ENCODE measurements at places on chromosomes 1 and 21. TPM values are rescaled to one million over a fixed set of nuclear protein-coding genes. Genes with fewer than 3 reads are reported as not detected.

- no peak for DNase-seq
Measured at GRCh38 chr1:224675590-224675989, 59.5 kb downstream of the CNIH3 start.

GRCh38 chr1:24566236-24566867 lies 10.5 kb downstream of the NCMAP start:
- no peak for DNase-seq

DNA sequence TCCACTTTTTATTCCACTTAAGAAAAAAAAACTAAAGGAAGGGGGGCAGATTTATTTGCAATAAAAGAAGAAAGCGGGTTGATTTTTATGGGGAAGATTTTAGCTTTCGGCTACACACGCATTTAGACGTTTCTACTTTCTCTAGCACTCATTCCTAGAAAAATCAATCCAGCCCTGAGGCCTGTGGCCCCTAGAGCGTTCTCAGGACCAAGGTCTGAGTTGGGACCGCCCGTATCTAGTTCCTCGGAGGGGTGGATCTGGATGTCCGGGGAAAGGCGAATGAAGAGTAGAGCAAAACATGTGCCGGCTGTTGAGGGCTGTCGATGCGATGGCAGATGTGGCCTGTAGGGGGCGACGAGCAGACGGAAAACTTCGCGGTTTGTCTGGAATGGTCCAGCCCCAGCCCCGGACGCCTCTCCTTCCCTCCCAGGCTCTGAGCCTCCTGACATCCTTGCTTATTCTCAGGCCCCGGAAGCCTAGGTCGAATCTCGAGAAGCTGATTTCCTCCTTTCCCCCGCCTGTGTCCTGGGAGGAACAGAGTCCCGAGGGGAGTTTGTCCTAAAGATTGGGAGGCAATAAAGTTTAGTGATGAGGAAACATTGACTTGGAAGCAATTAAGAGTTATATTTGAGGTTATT lies 5.2 kb downstream of the FOXD3 start:
- peak; percentile 64 for DNase-seq

GRCh38 chr1:49102752-49103151 lies 326.1 kb upstream of the BEND5 start:
- DNase-seq: no peak

DNA sequence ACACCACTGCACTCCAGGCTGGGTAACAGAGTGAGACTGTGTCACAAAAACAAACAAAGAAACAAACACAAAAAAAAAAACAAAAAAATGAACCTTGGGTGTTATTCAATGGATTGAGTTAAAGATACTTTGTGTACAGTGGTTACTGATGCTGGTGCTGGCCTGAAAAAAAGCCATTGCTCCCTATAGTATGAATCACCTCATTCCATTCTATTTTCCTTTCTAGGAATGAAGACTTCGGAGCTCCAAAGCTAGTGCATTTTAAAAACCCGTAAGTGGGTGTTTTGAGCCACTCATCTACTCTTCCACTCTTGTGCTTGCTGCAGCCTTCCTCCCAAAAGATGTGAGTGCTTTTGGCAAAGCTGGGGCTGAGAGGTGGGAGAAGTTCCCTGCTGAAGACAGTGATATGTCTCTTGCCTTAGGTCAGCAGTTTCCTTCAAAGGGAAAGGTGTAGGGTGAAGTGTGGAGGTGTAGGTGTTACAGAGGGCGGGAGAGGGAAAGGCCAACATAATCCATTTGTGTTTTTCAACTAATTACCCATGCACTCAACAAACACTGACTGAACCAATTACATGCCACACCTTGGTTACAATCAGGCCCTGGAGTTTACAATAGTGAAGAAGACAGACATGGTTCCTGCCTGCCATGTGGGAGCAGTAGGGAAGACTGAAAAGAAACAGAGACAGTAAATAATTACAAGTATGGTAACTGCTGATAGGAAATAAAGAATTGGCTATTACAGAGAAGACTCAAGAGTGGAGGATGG lies 55.0 kb upstream of the SERBP1 start:
- DNase-seq: no peak

GRCh38 chr1:108045460-108045859 lies 80.5 kb upstream of the VAV3 start:
- no peak for DNase-seq

- peak; percentile 29 for DNase-seq
Measured at GRCh38 chr1:205812271-205812877, 624 bp downstream of the SLC41A1 start.

DNA sequence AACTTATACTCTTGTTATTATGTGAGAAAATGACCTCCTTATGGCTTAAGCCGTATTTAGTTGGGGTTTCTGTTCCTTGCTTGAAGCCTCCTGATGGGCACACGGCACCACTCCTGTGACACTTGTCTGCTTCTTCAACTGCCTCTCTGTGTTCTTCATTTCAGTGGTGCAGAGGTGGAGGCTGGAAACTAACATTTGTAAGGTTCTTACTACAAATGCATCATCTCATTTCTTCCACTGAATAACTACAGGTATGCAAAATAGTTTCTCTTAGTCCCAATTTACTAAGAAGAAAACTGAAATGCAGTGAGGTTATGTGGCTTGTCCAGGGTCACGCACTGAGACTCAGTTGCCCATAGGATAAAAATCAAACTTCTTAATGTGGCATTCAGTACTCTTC lies 23.6 kb upstream of the ZNF362 start:
- no peak for DNase-seq

DNA sequence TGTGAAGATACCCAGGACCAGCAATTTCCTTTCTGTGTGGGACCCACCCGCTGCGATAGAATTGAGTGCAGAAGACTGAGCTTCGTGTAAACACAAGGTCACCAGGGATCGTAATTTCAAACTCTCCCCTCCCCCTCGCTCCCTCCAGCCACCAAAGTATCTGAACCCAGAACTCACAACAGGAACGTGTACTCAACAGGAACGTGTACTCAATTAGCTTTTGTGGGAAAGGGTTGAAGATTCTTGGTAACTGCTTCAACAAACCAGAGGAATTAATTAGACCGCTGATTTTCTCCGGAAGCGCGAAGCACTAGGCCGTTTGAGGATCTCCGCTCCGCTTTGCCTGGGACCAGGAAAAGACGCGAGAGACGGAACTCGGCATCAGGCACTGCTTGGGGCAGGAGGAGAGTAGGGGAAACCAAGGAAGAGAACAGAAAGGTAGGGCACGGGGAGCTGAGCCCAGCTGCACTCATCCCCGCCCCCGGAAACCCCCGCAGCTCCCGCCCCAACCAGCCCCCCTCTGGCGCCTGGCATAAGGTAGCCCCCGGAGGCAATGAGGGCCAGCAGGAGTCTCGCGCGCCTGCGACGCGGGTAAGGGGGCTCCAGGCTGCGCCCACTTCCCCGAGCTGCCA lies 453 bp downstream of the DRAM2 start:
- DNase-seq: peak; percentile 65

- DNase-seq: no peak
Measured at GRCh38 chr1:173002891-173003838, 47.6 kb downstream of the TNFSF18 start.

DNA sequence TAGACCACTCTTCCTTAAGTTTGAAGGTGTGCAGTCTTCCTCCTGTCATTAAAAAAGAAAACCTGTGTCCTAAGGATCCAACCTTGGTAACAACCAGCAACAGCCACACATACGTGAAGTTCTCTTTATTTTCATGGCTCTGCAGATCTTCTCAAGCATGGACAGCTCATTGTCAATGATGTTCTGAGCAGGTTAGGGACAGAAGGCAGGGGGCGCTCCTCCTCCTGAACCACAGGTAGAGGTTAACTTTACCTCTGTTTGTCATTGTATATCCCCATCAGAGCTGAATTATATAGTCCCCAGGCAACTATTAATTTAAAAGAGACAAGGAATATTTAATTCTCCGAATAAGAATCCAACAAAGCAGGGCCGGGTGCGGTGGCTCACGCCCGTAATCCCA lies 52.5 kb upstream of the CR2 start:
- DNase-seq: no peak

DNA sequence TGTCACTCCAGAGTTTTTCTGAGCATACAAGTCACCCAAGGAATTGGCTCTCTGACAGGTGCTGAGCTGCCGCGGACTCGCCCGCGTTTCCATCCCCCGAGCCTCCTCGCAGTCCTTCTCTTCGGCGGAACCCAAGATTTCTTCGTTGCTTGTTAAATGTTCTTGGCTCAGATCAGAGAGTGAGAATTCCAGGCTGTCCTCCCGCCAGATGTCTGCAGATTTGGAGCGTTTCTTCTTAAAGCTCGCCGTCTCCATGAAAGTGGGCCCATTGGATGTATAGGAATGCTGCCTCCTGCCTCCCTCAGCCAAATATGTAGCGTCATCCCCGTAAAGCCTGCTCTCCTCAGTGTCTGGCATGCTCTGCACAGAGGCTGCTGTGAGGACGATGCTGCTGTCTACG lies 77.8 kb downstream of the TIAM1 start:
- no peak for DNase-seq

GRCh38 chr1:161192476-161193465 lies 6.1 kb downstream of the ADAMTS4 start:
- DNase-seq: peak; percentile 86

DNA sequence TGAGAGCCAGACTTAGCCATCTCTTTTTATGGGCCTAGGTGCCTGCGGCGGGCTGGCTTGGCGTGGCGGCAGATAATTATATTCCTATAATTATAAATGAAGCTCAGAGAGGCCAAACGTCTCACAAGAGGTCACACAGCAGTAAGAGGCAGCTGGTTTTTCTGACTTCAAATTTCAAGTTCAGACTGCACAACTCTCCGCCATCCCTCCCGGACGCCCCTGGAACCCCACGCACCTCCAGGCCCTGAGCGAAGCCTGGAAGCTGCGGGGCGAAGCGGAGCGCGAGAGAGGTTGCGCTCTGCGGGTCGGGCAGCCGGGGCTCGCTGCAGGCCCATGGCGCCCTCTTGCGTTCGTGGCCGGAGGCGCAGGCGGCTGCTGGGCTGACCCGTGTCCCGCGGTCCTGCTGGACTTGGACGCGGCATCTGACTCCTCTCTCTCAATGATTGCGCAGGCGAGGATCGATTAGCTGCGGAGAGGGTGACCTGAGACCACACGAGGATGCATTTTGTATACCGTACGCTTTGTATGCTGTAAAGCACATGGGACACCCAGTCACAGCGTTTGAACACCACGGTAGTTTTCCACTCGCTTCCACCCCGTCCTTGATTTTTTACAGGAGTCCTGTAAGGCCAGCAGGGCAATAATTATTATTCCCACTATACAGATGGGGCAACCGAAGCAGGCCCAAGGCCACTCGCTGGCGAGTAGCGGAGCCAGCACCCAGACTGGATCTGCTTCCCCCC lies 272.7 kb downstream of the FOXD2 start:
- DNase-seq: peak; percentile 38

DNA sequence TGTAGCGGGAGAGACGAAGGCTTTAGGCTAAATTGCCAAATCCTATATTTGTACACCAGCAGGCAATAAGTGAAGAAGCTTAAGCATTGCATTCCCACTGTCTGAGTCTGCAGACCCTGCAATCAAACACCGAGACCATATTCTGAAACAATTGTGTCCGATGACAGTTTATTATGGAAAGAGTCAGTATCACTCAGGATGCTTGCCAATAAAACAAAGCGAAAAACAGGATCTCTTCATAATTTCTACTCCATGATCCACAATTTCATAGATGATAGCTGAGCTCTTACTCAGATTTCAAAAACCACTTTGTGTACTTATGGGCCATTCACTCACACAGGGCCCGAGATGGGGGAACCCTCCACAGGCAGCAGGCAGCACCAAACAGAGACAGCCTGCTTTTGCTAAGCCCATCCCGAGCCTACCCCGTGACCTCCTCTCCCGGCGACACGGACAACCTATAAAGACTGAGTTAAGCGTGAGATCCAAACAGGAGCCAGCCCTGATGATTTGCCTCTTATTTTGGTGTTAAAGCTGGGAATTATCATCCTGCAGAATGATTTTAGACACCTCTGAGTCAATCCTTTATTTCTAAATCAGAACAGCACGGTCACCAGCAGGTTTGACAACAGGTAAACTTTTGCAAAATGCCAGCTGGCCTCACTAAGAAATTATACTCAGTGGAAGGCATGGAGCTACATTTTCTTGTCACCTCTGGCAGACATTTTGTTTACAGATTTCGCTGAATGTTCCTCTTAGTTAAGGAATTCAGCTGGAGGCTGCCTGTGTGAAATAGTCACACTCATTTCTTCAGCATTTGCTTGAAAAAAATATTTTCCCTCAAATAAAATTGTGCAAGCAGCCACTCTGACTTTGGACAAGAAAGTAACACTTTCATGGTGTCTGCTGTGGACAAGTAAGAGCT lies 212.4 kb downstream of the GPATCH2 start:
- DNase-seq: no peak

- no peak for DNase-seq
Measured at GRCh38 chr1:177732178-177732577, 237.7 kb downstream of the SEC16B start.

GRCh38 chr1:76687307-76688175 lies 179.7 kb upstream of the ST6GALNAC5 start:
- no peak for DNase-seq

GRCh38 chr1:166087734-166088571 lies 78.8 kb downstream of the FAM78B start:
- no peak for DNase-seq

DNA sequence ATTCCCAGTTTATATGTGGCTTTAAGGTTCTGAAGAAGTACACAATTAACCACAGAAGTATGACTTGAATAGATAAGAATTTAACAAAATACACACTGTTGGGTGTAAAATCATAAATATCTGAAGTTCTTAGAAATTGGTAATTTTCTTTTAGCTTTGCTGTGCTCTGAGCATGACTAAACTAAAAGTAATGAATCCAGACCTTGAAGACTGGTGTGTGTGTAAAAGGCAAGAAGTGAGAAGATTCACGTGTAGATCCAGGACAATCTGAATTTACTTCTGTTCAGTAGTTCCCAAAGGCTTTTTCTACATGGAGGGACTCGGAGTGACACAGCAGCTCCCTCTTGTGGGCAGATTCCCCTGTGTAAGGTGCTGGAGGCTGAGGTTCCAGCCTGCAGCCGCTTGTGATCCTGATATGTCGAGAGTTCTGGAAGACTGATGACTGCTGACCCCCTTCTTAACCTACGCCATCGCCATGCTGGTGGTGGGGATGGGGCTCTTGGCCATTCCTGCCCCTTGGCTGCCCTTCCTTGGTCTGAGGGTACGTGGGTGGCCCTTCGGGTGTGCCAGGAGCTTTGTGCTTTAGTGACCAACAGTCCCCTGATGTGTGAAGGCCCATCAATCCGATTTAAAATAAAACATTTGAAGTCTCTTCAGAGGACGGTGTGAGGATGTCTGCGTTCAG lies 62.7 kb downstream of the ADARB1 start:
- peak; percentile 79 for DNase-seq

- no peak for DNase-seq
Measured at GRCh38 chr1:41442697-41443251, 41.7 kb downstream of the EDN2 start.

GRCh38 chr1:65458730-65459396 lies 38.4 kb downstream of the LEPR start:
- DNase-seq: no peak

GRCh38 chr1:15110128-15110866 lies 43.2 kb upstream of the TMEM51 start:
- no peak for DNase-seq

Gene FLG2
- not detected for total RNA-seq

Gene RUNX3
- total RNA-seq: 39.5 TPM

Gene OR2G6
- total RNA-seq: not detected

Gene RIPK4
- total RNA-seq: not detected

Gene VSIG8
- not detected for total RNA-seq

Gene CD247
- 1.2 TPM for total RNA-seq

Gene ANKRD45
- not detected for total RNA-seq

Gene HTR6
- not detected for total RNA-seq

Gene ERICH3
- not detected for total RNA-seq

Gene TSPAN1
- total RNA-seq: not detected

Gene ZNF436
- 7.6 TPM for total RNA-seq

Gene CLCA1
- total RNA-seq: not detected

Gene STYXL2
- total RNA-seq: not detected

Gene TBX15
- not detected for total RNA-seq

Gene OR6K3
- total RNA-seq: not detected

Gene PSMB2
- total RNA-seq: 86.3 TPM

All from OCI-LY7 (cell line).